ENCODE measurements at places on chromosomes 2 and 18.

GRCh38 chr2:43358410-43359201 is 132.2 kb upstream of the ZFP36L2 start:
- H3K27ac ChIP-seq, result no peak overlapping the region
- peaks cover 4% of the 10 kb centered on the region for H3K4me1 ChIP-seq
- H3K27me3 ChIP-seq, result no peaks in the 10 kb centered on the region
- peak; percentile 65 for DNase-seq
- H3K36me3 ChIP-seq, result no peaks in the 10 kb centered on the region

DNA sequence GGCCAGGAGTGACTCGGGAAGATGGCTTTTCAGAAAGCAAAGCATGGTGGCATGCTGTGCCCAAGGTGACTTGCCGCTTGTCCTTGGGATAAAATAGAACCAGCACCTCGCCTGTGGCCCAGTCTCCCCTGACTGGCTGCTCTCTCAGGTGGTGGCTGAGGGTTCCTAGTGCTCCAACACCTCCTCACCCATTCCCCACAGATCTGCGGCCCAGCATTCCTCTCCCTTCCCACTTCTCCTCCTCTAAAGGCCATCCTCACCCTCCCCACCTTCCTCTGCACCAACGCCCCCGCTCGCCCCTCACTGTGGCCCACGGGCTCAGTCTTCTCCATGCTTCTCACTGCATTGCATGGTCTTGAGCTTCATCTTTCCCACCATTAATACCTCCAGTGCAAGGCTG is 132.4 kb downstream of the PXDN start:
- no peak overlapping the region for H3K4me3 ChIP-seq
- peaks cover 2% of the 10 kb centered on the region for H3K4me1 ChIP-seq
- no peaks in the 10 kb centered on the region for H3K36me3 ChIP-seq
- H3K27me3 ChIP-seq, result peaks cover 2% of the 10 kb centered on the region
- no peak for DNase-seq
- H3K27ac ChIP-seq, result no peak overlapping the region

DNA sequence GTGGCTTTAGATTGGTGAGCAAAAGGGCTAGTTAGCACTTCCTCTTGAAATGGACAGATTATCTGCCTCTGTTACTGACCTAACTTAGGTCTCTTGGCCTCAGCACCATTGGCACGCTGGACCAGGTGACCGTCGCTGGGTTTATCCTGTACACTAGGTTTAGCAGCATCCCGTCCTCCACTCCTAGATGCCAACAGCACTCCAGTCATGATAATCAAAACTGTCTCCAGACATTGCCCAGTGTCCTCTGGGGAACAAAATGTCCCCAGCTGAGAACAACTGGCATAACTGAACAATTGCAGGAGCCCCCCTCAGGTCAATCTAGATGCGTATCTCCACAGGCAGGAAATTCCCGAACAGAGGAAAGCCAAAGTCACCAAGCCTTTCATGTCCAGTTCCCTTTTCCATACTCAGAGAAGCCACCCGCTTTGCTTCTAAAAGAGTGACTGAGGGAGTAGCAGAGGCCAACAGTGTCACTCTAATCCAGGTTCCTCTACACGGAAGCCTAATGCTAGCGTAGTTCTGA is 27.3 kb downstream of the E2F6 start:
- no peak overlapping the region for H3K27ac ChIP-seq
- DNase-seq, result no peak
- H3K4me1 ChIP-seq, result no peaks in the 10 kb centered on the region
- no peaks in the 10 kb centered on the region for H3K36me3 ChIP-seq

DNA sequence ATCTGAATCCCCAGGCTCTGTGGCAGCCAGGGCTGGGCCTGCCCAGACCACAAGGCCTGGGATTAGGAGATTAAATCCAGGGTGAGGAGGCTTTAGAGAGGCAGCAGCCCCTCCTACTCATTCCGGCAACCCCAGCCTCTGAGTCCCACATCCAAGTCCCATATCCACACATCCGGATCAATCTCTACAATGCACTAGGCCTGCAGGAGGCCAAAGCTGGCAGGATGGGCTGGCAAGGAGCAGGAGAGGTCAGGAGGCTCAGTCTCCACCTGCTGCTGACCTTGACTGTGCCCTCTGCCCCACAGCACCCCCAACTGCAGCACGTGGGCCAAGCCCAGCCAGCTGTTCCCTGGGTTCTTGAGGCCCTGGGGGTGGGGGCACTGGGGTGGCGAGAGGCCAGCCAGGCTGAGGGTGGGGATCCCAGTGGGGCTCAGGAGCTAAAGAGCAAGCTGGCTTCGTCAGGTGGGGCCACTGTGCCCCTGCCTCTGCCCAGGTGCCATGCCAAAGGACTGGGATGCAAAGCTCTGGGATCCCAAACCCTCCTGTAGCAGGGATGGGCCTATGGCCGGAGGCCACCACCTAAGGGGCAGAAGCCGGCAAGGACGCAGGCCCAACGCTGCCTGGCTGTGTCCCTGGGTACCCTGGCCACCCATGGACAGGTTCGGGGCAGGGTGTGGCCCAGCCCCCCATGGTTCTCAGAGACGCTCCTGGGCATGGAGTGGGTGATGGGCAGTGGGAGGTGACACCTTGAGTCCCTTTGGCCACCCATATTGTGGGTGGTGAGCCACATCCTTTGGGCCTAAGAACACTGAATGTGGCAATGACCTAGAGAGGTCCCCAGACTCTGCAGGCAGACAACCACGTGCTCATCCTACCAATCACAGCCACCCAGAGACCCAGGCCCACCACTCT is 3.2 kb downstream of the KIF1A start:
- H3K4me3 ChIP-seq, result no peak overlapping the region
- no peak overlapping the region for H3K27ac ChIP-seq
- peaks cover 14% of the 10 kb centered on the region for H3K27me3 ChIP-seq
- no peaks in the 10 kb centered on the region for H3K4me1 ChIP-seq

GRCh38 chr2:127093648-127094210 is 13.2 kb downstream of the BIN1 start:
- H3K4me1 ChIP-seq, result peaks cover 8% of the 10 kb centered on the region
- no peaks in the 10 kb centered on the region for H3K36me3 ChIP-seq
- no peak overlapping the region for H3K4me3 ChIP-seq
- H3K27me3 ChIP-seq, result no peaks in the 10 kb centered on the region
- no peak for DNase-seq

DNA sequence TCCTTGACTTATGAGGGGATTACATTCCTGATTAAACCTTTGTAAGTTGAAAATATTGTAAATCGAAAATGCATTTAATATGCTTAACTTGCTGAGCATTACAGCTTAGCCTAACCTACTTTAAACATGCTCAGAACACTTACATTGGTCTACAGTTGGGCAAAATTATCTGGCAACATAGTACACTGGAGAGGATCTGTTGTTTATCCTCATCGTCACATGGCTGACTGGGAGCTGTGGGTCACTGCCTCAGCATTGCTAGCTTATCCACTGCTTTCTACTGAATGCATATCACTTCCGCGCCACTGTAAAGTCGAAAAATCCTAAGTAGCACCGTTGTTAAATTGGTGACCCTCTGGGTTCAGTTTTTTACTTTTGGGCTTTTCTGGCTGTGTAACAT is 13.7 kb downstream of the PMS1 start:
- no peak overlapping the region for H3K27ac ChIP-seq
- H3K4me3 ChIP-seq, result no peak overlapping the region
- no peaks in the 10 kb centered on the region for H3K27me3 ChIP-seq
- DNase-seq, result no peak
- H3K36me3 ChIP-seq, result no peaks in the 10 kb centered on the region
- H3K4me1 ChIP-seq, result peaks cover 8% of the 10 kb centered on the region

- H3K27ac ChIP-seq, result no peak overlapping the region
- no peaks in the 10 kb centered on the region for H3K27me3 ChIP-seq
- peaks cover 4% of the 10 kb centered on the region for H3K36me3 ChIP-seq
Measured at GRCh38 chr2:175074478-175074877, 69.3 kb upstream of the CHN1 start.

DNA sequence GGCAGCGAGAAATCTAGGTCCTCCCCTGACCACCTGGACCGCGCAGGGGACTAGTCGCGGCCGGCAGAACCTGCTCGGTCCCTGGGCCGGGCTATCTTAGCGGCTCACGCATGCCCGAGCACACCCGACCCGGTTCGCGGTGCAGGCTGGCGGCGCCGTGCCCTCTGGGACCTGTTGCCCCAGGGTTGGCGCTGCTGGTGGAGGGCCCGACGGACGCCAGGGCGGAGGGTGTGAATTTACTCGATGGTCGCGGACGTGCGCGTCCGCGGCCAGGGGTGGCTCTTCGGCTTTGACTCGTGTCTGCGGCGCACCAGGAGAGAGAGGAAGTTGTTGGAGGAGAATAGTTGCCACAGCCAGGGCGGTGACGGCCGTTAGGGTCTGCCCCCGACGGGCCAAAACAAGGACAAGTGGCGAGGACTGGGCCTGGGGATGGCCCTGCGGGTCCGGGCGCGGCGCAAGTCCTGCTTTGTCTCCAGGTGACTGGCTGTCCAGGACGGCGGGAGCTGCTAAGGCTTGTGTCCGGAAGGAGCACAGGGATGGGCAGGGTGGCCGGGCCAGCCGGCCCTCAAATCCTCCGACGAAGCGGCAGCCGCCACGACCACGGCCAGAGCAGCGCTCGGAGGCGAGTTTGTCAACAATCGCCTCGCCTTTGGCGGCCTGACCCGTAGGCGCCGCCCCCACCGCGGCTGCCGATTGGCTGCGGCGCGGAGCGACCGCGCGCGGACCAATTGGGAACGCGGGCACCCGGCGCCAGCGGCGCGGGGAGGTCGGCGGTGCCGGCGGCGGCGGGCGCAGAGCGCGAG is 1.3 kb downstream of the BCL2L11 start:
- H3K36me3 ChIP-seq, result no peaks in the 10 kb centered on the region
- peak; percentile 83 for DNase-seq
- H3K4me1 ChIP-seq, result peaks cover 5% of the 10 kb centered on the region
- H3K27me3 ChIP-seq, result peaks cover 12% of the 10 kb centered on the region
- peak overlapping the region; percentile 49 for H3K27ac ChIP-seq

DNA sequence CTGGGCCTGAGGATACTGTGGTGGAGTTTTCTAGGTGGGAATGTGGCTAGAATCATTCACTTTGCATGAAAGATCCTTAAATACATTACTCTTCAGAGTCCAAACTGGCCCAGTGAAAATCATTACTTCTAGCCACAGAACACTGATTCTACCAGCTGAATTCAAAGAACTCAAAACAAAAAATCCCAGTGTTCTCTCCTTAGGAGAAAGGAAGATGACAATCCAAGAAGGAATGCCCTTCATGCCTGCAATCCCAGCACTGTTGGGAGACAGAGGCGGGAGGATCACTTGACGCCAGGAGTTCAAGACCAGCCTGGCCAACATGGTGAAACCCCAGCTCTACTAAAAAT is 35.2 kb downstream of the FAM228A start:
- DNase-seq, result no peak
- no peak overlapping the region for H3K27ac ChIP-seq
- no peaks in the 10 kb centered on the region for H3K27me3 ChIP-seq
- H3K36me3 ChIP-seq, result peaks cover 5% of the 10 kb centered on the region

DNA sequence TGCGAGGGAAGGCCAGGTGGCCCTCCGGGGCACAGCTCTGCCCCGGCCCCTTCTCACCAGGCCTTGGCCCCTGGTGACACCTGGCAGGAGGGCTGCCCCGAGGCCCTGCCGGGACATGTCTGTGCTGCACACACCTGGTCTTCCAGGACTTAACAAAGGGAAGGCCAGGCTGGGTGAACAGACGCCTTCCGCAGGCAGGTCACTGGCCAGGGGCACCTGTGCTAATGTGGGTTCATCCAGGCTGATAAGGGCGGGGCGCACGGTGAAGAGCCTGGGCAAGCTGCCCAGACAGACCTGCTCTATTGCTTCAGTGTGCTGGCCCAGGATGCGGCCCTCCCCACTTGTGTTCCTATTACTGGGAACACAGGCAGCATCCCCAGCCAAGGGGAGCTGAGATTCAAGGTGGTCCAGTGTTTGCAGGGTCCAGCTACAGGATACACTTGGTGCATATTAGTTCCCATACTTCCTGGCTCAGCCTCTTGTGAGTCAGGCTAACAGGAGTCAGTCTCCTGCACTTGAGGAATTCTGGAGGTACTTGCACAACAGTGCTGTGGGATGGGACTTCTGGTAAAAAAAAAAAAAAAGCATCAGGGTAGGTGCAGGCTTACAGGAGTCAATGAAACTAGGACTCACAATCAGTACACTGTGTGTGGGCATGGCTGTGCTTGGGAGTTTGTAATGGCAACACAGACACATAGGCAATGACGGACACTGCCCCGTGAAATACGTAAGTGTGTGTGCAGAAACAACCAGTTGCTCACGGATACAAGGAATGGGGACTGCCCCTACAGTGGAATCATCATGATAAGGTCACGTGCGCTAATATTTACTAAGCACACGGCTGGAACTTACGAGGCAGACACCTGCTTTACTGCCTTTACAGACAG is 261.4 kb downstream of the TWIST2 start:
- no peaks in the 10 kb centered on the region for H3K27me3 ChIP-seq
- no peak overlapping the region for H3K27ac ChIP-seq
- H3K4me1 ChIP-seq, result no peaks in the 10 kb centered on the region

- H3K27me3 ChIP-seq, result no peaks in the 10 kb centered on the region
- DNase-seq, result peak; percentile 22
- peaks cover 3% of the 10 kb centered on the region for H3K4me1 ChIP-seq
- H3K36me3 ChIP-seq, result no peaks in the 10 kb centered on the region
Measured at GRCh38 chr2:10977003-10977402, 65.3 kb downstream of the KCNF1 start.

DNA sequence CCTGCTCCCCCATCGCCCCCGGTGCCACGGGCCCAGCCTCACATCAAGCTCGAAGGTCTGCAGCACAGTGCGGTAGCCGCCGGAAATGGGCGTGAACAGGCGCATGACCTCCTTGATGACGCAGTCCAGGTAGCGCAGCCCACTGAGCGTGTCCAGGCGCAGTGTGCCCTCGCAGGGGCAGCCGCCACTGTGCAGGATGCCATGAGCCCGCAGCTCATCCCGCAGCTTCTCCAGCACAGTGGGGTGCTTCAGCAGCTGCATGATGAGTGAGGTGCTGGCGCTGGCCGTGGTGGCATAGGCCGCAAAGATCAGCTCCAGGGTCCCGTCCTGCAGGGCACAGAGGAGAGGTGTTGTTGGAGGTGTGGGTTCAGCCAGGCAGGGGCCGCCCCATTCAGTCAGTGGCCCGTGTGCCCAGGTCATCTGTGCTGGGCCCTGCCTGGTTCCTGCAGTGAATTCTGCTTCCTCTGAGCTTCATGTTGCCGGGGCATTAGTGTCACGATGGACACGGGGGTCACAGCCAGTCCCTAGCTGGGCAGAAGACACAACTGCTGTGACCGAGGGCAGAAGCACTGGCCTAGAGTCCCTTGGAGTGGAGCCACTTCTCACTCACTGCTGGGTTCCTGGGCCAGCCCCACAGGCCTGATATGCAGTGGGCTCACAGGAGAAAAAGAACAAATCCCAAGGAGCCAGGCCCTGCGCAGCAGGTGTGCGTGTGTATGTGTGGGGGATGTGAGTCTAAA is 14.5 kb downstream of the CYP26B1 start:
- DNase-seq, result no peak
- H3K36me3 ChIP-seq, result no peaks in the 10 kb centered on the region
- H3K4me3 ChIP-seq, result no peak overlapping the region

- peak; percentile 8 for DNase-seq
- no peak overlapping the region for H3K4me3 ChIP-seq
- no peaks in the 10 kb centered on the region for H3K36me3 ChIP-seq
- no peaks in the 10 kb centered on the region for H3K4me1 ChIP-seq
Measured at GRCh38 chr2:165757906-165758675, 36.0 kb downstream of the GALNT3 start.

- H3K4me3 ChIP-seq, result peak overlapping the region; percentile 75
- H3K27me3 ChIP-seq, result no peaks in the 10 kb centered on the region
- peaks cover 9% of the 10 kb centered on the region for H3K4me1 ChIP-seq
- peak; percentile 48 for DNase-seq
Measured at GRCh38 chr18:70288171-70288850, 534 bp upstream of the SOCS6 start.
